NCI-H1048 (cell line): ENCODE measurements at places on chromosomes 2 and 18.

DNA sequence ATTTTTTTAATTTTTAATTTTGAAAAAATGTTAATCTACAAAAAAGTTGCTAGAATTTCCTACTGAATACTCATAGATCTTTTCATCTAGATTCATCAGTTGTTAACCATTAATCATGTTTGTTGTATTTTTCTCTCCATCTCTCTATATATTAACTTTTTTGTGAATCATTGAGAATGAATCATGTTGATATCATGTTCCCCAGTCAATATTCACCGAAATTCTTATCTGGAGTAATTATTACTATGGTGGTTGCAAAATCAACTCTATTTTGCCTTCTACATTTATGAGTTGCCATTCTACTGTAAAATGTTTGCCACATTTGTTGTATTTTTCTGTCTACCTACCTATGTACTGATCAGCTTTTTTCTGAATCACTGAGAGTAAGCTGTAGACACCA is 154.0 kb downstream of the SPP2 start:
- DNase-seq, result no peak

DNA sequence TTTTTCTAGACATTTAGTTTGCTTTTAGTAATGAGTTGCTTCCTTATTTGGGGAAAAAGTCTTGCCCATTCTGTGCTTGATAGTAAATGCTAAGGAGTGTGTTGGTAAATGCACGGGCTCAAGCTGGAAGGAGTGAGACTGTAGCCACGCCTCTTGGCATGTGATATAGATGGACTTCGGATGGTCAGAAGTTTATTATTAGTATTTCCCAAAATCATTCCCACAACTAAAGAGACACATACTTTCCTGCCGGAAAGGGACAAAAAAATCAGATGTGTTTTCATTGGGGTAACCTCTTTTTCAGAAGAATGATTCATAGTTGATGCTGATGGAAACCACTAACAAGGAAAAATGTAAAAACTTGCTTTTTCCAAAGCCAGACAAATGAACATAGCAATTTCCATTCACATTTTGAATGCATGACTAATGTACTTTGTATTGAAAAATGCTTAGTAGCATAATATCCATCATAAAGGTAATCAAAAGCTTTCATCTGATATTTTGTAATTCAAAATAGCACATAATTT is 133.2 kb downstream of the ZNF532 start:
- no peak for DNase-seq

GRCh38 chr2:63741884-63742579 is 99.7 kb upstream of the UGP2 start:
- no peak for DNase-seq

DNA sequence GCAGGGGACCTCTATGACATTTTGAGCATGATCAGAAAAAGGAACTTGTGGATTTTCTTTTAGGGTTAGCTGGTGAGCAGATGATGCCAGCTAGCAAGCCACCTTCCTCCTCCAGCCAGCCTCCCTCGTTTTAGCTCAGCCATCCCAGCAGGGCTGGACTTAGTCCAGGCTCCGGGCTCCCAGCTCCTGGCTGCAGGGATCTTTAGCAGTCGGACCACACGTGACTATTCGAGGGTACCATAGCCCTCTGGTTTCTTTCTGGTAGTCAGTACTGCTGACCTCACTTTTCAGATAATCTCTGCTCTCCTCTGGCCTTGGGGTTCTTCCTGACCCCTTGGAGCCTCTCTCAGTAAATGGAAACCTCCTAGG is 31.8 kb downstream of the NCK2 start:
- DNase-seq, result no peak

DNA sequence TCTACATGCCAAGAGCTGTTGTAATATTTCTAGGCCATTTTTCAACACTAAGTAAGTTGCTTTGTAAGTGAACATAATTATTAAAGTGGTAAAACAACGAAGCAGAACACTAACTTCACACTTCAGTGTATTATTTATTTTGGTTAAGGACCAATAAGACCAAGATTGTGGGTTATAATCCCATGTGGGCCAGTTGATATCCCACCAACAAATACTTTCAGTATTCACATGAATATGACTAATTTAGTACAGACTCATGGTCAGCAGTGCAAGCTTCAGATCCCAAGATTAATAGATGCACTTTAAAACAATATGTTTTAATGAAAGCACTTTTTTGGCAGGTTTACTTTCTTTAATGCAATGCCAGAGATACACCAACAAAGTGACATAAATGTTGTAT is 154.3 kb downstream of the LCLAT1 start:
- no peak for DNase-seq

GRCh38 chr2:239271882-239272281 is 128.9 kb downstream of the HDAC4 start:
- DNase-seq, result no peak

GRCh38 chr2:61210332-61210981 is 48.5 kb downstream of the C2orf74 start:
- no peak for DNase-seq

DNA sequence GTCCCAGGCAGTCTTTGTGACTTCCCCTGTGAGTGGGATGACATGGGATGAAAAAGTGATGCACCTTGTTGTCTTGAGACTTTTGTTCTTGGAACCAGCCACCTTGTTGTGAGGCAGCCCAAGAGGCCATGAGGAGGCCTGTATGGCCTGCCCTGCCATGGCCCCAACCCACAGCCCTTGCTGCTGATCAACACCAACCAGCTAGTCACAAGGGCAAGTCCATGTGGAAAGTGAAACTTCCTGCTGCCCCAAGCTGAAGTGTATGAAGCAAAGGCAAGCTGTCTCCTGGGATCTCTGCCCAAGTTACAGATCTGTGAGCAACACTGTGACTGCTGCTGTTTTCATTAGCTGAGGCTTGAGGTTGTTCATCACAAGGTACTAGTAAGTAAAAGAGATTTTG is 21.6 kb downstream of the TMEM18 start:
- DNase-seq, result no peak

DNA sequence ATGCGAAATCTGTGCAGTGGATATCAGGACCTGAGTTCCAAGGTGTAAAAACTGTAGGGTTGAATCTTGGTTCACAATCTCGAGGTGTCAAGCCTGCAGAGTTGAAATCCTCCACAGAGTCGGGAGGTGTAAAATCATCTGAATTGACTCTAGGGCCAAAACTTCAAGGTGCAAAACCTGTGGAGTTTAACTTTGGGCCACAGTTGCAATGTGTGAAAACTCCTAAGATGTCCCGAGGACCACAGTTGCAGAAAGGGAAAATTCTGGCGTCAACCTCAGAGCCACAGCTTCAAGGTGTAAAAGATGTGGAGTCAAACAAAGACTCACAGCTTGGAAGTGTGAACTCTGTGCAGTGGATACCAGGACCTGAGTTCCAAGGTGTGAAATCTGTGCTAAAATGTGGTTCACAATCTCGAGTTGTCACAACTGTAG is 9.8 kb upstream of the ZNF512 start:
- DNase-seq, result no peak

GRCh38 chr18:32879497-32879896 is 106.7 kb upstream of the KLHL14 start:
- no peak for DNase-seq

GRCh38 chr2:147989102-147989501 is 31.4 kb downstream of the ORC4 start:
- no peak for DNase-seq

DNA sequence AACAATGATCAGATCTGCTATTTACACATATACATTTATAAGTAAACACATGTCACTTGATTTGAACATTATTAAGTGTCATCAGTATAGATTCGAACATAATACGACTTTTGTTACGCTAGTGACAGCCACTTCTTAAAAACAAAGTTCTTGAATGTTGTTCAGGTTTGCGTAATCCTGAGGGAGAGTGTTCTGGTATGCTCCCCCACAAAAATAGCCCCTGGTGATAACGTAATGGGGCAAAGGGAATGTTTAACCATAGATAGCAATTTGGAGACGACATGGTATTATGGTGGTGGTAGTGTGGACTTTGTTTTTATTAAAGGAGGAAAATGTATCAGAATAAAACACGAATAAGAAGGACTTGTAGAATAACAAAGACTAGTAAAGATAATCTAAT is 90.6 kb downstream of the PLEKHM3 start:
- DNase-seq, result no peak

DNA sequence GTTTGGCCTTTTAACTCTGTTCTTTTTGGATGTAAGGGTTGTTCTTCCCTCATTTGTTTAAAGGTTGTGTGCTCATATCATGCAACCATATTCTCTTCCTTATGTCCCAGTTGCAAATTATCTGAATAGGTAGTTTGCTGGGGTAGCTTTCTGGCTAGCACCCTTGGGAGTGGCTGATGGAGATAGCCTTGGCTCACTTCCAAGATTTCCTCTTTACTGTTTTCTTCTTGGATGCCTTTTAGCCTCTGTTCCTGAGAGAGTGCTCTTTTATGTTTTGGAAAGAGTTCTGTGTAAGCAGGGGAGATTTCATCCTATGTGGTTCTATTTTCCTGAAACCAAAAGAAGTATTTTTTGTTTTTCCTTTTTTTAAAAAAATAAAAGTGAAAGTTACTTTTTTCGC is 25.4 kb downstream of the USP14 start:
- DNase-seq, result no peak

DNA sequence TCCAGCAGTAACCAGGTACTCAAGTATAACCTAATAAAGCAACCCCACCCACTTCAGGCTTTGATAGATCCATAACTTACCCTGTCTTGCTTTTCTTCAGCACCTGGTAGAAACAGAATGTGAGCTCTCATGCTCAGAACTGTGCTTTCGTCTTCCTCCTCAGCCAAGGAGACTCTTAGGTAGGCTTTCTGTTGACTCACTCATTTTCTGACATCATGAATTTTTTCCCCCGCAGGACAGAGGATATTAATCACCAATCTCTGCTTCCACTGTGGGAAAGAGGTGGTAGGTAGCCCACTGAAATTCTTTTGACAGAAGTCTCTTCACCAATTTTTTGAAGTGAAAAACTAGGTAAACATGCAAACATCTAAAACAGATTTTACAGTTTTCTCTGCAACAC is 241.2 kb upstream of the KCNJ3 start:
- DNase-seq, result no peak

DNA sequence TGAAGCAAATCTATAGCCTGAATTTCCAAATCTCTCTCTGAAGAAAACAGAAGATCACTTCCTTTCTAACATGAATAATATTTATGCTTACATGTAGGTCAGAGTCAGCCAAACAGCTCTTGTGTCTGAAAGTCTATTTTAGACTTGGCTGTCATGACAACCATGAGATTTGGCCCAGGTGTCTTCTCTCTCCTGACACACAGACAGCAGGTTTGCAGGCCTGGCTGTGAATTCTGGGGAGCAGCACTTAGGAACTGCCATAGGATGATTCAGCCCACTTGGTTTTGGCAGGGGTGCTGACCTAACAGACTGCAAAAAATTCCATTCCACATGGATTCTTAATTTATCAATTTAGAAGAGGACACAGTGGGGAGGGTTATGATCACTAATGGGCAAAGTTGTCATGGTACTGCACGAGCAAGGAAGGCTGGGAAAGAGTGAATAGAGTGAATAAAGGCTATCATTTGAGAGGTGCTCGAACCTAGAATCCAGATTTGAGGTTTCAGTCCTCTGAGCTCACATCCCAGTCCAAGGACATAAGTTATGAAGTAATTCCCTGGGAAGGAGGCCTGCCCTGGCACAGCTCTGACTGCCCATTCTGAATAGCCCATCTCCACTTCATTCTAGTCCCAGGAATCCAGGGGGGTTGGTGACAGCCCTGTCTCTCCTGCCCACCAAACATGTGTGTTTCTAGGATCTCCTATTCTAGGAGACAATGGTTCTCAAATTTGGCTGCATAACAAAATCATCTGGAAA is 453.9 kb upstream of the TRIB2 start:
- DNase-seq, result no peak

DNA sequence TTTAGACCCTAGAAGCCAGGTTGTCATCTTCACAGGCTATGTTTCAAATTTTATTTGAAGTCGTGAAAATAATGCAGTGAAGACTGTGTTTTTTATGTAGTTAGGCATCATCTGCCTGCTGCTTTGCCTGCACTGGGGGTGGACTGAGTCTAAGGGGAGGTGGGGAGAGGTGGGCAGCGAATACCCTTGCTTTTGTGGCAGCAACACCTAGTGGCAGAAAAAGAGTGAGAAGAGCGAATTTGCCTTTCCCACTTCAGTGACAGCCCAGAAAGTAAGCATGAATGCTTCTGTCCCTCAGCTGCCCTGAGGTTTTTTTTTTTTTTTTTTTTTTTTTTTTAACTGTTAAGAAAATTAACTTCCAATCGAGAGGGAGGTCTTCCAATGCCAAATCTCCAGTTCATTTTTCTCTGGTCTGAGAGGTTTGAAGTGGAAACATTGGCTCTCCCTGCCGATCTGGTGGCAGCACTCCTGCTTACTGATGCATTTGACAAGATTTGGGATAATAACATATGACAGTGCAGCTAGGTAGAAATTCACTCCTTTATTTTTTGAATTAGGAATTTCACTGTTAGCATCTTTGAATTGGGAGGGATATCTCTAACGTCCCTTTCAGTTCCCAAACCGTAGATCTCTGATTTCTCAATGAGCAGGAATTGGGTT is 60.3 kb upstream of the LYPD6B start:
- DNase-seq, result no peak

- DNase-seq, result no peak
Observed at GRCh38 chr2:5915881-5916310, 223.7 kb downstream of the SOX11 start.

GRCh38 chr2:172972005-172972619 is 103.5 kb upstream of the MAP3K20 start:
- no peak for DNase-seq

GRCh38 chr2:144325086-144325485 is 194.8 kb downstream of the ZEB2 start:
- no peak for DNase-seq

GRCh38 chr2:98149333-98149697 is 62.3 kb downstream of the VWA3B start:
- DNase-seq, result peak; percentile 47

DNA sequence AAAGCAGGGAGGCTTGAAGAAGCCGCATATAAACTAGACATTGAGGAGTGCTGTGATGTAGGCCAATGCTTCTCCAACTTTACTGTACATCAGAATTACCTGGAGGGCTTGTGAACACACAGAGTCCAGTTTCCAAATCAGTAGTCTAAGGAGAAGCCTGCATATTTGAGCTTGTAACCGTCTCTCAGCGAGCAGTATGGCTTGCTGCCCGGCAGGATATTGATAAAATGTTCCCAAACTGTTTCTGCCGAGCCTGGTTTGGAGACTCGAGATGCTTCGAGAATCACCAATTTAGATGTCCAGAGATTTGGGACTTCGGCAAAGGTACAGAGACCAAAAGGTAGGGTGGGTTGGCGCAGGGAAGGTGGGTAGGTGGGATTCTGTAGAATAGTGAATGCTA is 11.0 kb upstream of the RAB31 start:
- DNase-seq, result no peak

DNA sequence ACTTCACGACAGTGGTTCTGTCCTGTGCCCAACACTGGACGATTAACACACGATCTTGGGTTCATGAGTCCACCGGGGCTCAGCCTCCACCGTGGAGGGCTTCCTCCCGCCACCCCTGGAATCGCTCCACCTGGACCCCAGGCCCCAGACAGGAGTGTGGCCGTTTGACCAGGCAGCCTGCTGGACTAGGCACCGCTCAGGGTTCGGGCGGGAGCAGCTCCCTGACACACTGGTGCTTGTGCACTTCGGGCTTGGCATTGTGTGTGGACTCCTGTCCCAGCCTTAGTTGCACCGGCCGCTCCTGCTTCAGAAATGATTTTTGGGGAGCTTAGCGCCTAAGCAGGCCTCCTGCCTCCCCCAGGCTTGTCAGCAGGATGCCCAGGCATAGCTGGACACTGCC is 617.4 kb upstream of the SALL3 start:
- no peak for DNase-seq

- DNase-seq, result no peak
Observed at GRCh38 chr2:101873543-101873942, 118.2 kb upstream of the IL1R2 start.
